ENCODE measurements at places on chromosomes 7 and 10.

DNA sequence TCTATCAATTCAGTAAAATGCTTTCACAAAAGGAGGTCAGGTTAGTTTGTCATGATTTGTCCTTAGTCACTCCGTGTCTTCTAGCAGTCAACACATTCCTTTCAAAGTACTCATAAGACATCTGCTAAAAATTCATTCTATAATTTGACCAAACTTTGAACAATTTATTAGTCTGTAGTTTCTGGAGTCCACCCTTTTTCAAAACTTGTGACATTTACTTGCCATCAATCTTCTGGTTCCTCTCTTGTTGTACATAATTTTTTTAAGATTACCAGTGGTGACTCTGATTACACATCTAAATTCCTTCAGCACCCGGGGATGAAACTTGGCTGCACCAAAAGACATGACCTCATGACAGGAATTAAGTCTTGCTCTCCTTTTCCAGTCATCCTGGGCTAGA lies 130.1 kb downstream of the NEBL start:
- DNase-seq = no peak

DNA sequence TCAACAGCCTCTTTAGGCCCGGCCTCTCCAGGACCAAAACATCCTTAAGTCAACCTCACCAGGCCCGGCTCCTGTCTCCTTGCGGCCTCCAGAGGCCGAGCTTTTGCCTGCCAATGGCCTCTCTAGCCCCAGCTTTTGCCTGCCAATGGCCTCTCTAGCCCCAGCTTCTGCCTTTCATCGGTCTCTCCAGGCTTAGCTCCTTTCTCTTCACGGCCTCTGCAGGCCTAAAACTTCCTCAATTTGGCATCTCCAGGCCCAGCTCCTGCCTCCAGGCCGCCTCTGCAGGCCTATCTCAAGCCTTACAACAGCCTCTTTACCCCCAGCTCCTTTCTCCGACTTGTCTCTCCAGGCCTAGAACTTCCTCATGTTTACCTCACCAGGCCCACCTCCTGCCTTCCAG lies 15.7 kb upstream of the TMEM248 start:
- DNase-seq = no peak

DNA sequence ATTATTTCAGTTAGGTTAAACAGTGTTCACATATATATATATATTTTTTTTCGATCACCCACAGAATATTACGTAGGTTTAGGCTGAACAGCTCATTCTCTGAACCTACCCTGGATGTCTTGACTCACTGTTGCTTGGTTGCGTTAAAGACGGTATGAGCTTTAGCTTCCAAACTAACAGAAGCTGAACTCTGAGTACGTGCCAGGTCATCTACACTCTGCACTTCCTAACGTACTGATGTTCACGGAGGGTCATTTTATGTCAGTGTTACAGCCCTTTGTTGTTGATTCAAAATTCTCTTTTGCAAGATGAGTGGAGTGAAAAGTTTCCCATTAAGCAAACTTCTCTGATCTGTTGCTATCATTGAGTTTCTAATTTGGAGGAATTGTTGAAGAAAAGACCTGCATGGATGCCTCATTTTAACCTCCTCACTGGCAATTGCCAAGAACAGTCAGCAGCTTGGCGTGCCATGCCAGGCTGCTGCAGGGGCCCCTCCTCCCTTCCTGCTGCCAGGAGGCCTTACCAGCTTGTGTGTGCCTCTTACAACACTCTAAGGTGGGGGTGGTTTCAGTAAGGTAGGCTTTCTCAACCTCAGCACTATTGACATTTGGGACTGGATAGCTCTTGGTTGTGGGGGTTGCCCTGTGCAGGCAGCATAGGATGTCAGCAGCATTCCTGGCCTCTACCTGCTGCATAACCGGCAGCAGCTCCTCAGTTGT lies 44.3 kb downstream of the INSYN2A start:
- DNase-seq = no peak

- no peak for DNase-seq
These were observed 44.2 kb downstream of the SLC13A1 start for GRCh38 chr7:123155571-123155970.

DNA sequence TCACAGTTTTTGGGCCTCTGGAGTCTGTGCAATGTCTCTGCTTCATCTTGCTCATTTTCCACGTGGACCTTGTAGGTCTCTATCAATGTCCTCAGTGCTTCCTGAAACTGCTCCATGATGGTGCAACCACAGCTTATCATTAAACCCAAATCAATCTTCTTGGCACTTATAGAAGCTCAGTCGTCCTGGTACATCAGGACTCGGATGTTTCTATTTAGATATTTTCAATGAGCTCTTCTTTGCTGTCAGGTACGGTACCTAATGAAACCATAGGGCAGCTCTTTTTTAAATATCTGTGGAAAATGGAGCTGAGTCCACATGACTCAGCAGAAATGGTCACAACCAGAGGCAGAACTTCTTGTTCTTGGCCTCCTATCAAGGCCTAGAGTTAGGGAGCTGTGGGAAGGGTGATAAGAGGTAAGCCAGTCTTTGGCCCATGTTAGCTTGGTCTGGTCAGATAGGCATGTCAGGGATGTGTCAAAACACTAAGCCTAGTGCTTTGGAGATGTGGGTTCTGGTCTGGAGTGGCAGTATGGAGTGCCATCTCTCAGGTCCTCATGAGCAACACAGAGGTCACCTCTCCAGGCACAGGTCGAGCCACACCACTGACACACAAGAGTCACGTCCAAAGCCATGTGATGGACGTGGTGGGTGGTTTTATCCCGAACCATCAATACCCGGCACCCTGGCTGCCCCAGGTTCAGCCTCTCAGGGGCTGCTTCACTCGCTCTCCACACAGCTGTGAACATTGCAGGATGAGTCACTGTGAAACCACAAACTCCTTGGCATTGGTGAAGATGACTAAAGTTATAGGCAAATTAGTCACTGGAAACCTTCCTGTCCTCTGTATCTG lies 87.0 kb downstream of the TBXAS1 start:
- peak; percentile 98 for DNase-seq

- peak; percentile 35 for DNase-seq
These were observed 70.6 kb downstream of the FGFR2 start for GRCh38 chr10:121527690-121528089.

DNA sequence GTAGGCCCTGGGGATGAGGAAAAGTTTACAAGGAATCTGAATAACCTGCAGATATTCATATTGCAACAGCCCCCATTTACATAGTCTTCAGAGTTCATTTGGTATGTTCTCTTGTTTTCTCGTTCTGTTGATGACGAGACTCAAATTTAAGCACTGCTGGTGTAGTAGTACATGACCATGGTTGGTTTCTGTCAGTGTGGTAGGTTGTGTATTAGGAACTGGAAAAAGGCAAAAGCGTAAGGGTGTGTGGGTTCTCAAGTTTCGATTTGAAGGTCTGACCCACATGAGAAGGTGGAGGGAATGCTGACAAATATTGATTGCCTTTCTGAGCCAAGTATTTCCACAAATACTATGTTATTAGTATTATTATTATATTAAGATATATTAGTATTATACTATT lies 151.7 kb downstream of the AUTS2 start:
- no peak for DNase-seq

- DNase-seq = peak; percentile 95
These were observed 67.8 kb downstream of the EGFR start for GRCh38 chr7:55086413-55087201.

- DNase-seq = no peak
These were observed 15.3 kb upstream of the MAPK8 start for GRCh38 chr10:48291190-48291589.

DNA sequence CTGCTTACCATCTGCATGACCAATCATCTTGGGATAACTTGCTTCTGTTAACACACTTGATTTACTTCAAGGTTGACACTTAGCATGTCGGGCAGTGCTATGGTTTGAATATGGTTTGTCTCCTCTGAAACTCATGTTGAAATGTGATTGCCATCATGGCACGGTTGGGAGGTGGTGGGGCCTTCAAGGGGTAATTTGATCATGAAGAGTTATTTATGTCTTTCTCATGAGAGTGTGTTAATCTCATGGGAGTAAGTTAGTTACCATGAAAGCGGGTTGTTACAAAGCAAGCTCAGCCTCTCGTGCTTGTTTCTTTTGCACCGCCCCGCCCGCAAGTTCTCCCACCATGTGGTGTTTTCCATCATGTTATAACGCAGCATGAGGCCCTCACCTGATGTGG lies 163.6 kb downstream of the DOCK4 start:
- no peak for DNase-seq

DNA sequence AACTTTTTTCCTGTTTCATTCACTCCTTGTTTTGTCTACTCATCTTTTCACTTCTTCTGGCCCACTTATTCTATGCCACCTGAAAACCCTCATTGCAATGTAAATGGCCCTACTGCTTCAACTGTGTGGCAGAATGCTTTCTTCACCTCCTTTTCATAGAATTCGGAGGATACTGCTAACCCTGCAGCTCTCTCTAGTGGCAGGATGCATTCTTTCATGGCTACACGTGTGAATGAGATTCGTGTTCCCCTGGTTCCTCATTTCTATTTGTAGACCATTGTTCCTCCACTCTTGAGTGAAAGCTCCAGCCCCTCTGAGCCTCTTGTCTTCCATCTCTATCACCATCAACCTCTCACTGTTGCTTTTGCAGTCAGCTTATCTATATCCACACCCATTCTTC lies 20.9 kb upstream of the CYP26C1 start:
- peak; percentile 67 for DNase-seq

- peak; percentile 83 for DNase-seq
These were observed 50.6 kb downstream of the ADAMTS14 start for GRCh38 chr10:70722820-70723424.

DNA sequence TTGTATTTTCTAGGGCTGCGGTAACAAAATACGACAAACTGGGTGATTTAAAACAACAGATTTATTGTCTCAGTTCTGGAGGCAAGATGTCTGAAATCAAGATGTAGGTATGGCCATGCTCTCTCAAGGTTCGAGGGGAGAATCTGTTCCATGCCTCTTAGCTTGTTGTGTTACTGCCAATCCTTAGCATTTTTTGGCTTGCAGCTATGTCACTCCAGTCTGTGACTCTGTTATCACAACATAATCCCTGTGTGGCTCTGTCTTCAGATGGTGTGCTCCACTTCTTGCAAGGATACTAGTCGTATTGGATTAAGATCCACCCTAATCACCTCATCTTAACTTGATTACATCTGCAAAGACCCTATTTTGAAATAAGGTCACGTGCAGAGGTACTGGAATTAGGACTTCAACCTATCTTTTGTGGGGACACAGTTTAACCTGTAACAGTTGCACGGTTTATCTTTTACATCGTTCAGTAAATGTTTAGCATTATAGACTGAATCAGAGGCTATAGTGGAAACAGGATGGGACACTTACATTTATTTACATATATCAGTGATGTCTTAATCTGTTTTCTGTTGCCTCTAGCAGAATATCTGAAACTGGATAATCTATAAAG lies 3.1 kb downstream of the C1GALT1 start:
- DNase-seq = no peak

- no peak for DNase-seq
These were observed 68.9 kb downstream of the HTR7 start for GRCh38 chr10:90788968-90789367.

GRCh38 chr10:101965075-101965765 lies 90.8 kb downstream of the ARMH3 start:
- DNase-seq = no peak

GRCh38 chr7:119374436-119374835 lies 898.5 kb upstream of the KCND2 start:
- no peak for DNase-seq
